ENCODE measurements at places on chromosomes 6 and 20. TPM values are rescaled to one million over a fixed set of nuclear protein-coding genes. Genes with fewer than 3 reads are reported as not detected.

The CD40 gene
- total RNA-seq = 2.0 TPM

The OCSTAMP gene
- not detected for total RNA-seq

The CDSN gene
- total RNA-seq = not detected

The IYD gene
- not detected for total RNA-seq

The FUT9 gene
- not detected for total RNA-seq

The C6orf52 gene
- 0.30 TPM for total RNA-seq

The SLC32A1 gene
- not detected for total RNA-seq

The C6orf118 gene
- not detected for total RNA-seq

The ARG1 gene
- total RNA-seq = not detected

The IL17F gene
- total RNA-seq = not detected

The SLC25A27 gene
- 2.4 TPM for total RNA-seq

The ENTPD6 gene
- total RNA-seq = 51.1 TPM

Data from smooth muscle cell of the umbilical artery (primary cell).